ENCODE measurements at places on chromosomes 16 and 17.
A peak's percentile ranks its signal among the peaks of the same experiment; 100 is the strongest.

- no peak for DNase-seq
Measured at GRCh38 chr17:77606865-77607210, 351.7 kb upstream of the TNRC6C start.

DNA sequence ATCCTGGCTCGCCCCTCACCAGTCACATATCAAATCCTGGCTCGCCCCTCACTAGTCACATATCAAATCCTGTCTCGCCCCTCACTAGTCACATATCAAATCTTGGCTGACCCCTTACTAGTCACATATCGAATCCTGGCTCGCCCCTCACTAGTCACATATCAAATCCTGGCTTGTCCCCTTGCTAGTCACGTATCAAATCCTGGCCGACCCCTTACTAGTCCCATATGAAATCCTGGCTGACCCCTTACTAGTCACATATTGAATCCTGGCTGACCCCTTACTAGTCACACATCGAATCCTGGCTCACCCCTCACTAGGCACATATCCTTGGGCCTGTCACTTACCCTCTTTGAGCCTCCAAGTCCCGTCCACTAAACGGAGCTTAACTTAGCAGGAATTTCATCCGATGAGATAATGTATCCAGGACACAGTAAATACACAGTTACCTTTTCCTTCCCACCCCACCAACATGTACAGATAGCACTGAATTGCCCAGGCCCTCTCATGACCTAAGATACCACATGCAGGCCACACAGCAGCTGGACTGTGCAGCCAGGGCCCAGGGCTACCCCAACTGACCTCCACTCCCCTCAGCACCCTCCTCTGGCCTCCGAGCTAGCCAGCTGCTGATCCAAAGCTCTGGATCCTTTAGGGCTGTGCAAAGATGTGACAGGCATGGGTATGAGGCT lies 157.8 kb upstream of the RPH3AL start:
- DNase-seq = no peak

- DNase-seq = peak; percentile 56
Measured at GRCh38 chr16:22189473-22190080, 16.5 kb upstream of the EEF2K start.

DNA sequence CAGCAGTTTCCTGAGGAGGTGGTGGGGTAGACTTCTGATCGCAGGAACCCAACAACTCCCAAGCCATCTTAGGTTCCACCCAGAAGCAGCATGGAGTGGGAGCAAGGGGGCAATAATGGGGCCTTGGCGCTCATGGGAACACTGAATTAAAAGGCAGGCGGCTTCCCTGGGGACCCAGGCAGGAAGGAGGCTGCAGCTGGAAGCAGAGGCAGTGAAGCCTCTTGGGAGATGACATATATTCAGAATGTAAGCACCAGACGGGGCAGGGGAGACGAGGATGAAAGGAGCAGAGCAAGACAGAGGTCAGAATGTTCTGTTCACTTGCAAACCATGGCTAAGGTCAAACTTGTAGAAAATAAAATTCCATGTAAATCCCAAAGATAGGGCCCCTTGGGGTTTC lies 2.9 kb downstream of the HIGD1B start:
- DNase-seq = no peak

DNA sequence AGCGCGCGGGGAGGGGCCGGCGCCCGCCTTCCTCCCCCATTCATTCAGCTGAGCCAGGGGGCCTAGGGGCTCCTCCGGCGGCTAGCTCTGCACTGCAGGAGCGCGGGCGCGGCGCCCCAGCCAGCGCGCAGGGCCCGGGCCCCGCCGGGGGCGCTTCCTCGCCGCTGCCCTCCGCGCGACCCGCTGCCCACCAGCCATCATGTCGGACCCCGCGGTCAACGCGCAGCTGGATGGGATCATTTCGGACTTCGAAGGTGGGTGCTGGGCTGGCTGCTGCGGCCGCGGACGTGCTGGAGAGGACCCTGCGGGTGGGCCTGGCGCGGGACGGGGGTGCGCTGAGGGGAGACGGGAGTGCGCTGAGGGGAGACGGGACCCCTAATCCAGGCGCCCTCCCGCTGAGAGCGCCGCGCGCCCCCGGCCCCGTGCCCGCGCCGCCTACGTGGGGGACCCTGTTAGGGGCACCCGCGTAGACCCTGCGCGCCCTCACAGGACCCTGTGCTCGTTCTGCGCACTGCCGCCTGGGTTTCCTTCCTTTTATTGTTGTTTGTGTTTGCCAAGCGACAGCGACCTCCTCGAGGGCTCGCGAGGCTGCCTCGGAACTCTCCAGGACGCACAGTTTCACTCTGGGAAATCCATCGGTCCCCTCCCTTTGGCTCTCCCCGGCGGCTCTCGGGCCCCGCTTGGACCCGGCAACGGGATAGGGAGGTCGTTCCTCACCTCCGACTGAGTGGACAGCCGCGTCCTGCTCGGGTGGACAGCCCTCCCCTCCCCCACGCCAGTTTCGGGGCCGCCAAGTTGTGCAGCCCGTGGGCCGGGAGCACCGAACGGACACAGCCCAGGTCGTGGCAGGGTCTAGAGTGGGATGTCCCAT lies 232.8 kb downstream of the SEC14L1 start:
- no peak for DNase-seq

- no peak for DNase-seq
Measured at GRCh38 chr17:64398320-64398719, 7.7 kb upstream of the PECAM1 start.

GRCh38 chr16:72827866-72828265 lies 220.1 kb downstream of the ZFHX3 start:
- no peak for DNase-seq

- no peak for DNase-seq
Measured at GRCh38 chr17:39800540-39800939, 62.8 kb downstream of the GRB7 start.
